AG09319 (cell line): ENCODE measurements at places on chromosomes 1 and 21.

GRCh38 chr1:212618466-212619210, 10.1 kb downstream of the ATF3 start:
- DNase-seq, result no peak

DNA sequence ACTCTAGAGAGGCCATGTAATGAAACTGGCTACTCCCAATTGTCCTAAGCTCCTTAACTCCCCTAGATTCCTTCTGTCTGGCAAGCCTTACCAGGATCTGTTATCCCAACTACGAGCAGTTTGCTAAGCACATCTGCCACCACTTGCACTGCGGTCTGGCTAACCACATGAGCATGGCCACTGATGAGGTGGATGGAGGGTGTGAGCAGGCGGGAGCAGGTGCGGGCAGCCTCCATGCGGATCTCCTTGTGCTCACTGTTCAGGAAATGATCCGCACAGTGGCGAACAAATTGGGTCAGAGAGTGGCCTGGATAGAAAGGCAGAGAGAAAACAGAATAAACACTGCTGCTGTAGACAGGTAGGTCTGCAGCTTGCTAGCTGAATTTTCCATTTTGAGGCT, 24.0 kb downstream of the MTOR start:
- DNase-seq, result no peak

GRCh38 chr1:12548279-12548972, 69.6 kb downstream of the DHRS3 start:
- DNase-seq, result no peak

DNA sequence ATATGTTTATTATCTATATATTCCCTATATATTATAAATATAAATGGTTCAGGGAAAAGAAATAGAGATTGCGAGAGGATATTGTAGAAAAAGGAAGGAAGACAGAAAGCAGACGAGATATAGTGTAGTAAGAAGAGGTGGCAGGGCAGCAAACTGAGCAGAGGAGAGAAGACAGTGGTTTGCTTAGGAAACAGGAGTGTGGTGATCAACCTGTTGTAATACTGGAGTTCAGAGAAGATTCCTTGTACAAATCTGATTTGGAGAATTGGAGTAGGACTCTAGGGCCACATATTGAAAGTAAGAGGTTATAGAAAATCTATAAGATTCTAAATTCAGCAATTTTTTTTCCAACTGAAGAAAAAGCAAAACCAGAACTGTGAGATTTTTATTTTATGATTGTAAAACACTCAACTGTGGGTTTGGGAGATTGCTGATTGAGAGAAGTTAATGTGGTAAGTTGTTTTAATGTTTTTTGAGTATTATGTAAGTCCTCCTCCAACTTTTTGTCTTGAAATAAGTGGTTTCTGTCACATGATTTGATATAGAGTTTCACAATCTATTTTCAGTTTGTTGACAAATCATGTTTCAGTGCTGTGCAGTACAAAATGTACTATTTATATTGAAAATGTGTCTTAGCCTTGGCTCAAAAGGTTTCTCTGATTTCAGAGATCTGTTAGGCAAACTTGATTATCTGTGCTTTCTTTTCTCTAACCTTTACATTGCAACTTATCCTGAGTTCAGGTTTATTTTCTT, 9.6 kb upstream of the AMY2B start:
- no peak for DNase-seq

- DNase-seq, result no peak
Observed at GRCh38 chr1:101098327-101098726, 72.7 kb upstream of the DPH5 start.

DNA sequence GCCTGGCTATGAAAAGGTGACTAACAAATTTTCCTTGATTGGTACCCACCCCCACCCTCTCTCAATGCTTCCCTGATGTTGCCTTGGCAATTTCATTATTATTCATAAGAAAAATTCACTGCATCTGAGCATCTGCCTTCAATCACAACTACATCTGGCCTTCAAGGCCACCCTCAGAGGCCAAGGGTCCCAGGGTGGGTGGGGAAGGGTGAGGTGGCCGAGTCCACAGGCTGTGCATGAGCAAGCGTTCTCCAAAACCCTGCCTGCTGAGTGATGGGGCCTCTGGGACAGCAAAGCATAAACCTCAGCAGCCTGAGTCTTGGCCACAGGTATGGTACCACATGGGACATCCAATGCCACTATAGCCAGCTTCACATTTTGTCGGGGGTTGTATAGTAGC, 198.7 kb downstream of the SLC35F3 start:
- DNase-seq, result no peak

DNA sequence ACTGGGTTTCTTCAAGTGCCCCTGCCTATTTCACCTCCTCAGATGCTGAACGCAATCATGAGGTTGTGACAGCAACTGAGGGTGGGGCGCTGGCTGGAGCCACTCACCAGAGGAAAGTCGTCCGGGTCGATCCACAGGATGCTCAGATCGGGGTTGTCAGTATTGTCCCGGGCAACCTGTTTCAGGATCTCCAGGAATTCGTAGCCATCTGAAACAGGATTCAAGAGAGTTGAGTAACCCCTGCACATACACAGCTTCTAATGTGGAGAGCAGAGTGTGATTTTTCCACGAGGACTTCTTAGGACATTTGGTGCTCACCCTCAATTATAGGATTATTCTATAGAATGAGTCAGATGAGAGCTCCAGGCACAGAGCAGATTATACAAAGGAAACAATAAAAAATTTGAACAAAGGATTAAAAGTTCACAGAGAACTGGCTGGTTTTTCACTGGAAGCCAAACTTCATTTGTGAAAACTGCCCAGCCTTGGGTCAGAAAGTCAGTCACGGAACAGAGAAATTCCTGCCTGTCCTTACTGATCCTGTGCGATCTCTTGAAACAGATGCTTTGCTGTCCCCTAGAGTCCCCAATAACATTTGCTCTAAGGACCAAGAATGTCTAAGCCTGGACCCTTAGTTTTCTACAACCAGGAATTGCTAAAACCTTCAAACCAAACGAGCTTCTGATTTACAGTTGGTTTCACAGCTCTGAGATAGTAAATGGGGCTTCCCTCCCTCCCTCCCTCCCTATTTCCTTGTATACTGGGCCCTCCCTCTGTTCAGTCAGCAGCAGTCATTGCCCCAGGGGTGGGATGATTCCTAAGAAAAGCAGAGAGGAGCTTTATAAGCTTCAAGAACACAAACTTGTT, 63.2 kb downstream of the CASQ2 start:
- DNase-seq, result no peak

DNA sequence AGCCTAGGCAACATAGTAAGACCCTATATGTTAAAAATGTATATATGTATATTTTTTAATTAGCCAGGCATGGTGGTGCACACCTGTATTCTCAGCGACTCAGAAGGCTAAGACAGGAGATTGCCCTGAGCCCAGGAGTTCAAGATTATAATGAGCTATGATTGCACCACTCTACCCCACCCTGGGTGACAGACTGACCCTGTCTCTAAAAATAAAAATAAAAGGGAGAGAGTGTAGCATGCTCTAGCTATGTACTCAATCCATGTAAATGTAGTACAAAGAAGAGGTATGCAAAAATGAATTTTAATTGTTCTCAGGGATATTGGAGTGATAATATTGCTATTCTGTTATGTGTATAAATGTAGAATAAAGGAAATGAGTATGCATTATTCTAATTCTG, 52.9 kb upstream of the DARS2 start:
- DNase-seq, result no peak

DNA sequence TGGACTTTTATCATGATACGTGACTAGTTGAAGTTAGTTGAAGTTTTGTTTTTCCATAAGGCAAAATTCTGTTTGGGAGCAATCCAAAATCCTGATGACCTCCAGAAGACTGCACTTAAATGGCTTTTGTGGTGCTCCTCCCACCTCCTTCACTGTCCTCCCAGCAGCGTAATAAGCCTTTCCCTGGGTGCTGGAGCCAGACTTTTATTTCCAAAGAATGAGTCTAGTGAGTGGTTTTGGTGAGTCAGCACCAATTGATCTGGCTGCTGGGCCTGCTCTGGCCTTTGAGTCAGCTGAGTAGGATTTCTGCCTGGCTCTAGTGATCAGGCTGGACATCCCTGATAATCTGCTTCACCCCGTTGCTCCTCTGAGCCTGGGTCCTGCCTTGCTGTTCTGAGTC, 21.7 kb upstream of the KCND3 start:
- no peak for DNase-seq

DNA sequence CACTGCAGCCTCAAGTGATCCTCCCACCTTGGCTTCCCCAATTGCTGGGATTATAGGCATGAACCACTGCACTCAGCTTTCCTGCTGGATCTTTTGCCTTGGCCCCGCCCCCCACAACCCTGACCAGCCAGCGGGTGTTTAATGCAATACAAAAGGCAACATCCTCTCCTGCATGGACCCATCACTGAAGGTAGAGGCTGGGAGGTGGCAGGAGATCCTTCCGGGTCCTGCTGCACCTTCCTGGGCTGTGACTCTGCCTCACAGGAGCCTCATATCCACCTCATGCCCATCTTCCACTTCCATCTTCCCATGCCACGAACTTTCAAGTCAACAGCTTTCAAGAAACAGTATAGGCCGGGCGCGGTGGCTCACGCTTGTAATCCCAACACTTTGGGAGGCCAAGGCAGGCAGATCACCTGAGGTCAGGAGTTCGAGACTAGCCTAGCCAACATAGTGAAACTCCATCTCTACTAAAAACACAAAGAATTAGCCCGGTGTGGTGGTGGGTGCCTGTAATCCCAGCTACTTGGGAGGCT, 11.7 kb upstream of the WNT9A start:
- no peak for DNase-seq

- no peak for DNase-seq
Observed at GRCh38 chr1:224831501-224831900, 98.0 kb upstream of the DNAH14 start.

- no peak for DNase-seq
Observed at GRCh38 chr1:63330331-63330916, 8.1 kb downstream of the FOXD3 start.

- no peak for DNase-seq
Observed at GRCh38 chr1:162985816-162986435, 83.2 kb upstream of the RGS4 start.

DNA sequence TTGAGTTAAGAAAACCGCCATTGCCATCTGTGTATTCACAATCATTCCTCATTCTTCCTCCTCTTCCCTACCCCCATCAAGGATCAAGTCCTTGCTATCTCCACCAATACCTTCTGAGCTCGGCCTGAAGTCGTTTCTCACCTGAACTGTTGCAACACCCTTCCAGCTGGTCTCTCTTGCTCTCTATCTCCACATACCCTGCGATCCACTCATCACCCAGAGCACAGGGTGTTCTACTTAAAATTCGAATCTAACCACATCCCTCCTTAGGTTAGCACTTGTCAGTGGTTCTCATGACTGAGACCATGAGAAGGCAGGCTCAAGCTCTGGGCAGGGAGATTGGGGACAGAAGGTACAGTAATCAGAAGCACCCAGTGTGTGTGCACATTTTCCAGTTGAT, 4.6 kb downstream of the IVL start:
- no peak for DNase-seq

DNA sequence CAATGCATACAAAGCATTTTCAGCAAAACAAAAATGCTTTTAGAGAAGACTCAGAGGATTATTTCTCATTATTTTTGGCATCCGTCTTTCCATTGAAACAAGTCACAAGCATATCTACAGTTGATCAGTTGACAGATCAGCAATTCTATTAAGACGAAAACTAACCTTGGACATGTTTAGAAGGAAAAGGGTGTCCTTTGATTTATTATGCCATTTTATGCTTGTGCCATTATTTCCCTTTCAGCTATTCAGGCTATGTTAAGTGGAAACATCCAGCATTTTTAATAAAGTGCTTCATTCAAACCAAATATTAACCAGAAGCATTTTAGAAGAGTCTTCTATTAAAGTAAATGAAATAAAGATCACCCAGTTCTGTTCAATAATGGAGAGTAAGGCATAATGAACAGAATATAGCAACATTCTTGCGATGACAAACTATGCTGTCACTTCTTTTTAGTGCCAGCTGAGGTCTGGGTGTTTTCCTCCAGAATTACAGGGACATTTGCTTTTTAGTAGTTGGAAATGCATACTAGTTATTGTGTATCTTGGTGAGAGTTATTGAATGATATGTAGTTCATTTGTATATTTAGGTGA, 481.4 kb downstream of the PLA2G4A start:
- no peak for DNase-seq

DNA sequence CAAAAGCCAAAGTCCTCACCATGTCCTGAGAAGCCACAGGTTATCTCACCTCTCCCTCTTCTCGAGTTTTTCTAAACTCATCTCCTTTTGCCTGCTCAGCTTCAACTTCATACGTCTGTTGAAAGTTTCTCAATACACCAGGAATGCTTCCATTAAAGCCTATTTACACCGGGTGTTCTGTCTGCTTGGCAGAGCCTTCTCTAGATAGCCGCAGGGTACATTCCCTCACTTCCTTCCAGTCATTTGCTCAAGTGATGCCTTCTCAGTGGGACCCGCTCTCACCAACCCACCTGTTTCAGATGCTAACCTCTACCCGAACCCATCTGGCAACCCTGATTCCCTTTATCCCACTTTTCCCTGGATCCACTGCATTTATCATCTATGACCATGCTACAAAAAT, 257.0 kb upstream of the ADGRL2 start:
- no peak for DNase-seq

- DNase-seq, result no peak
Observed at GRCh38 chr21:21103692-21104091, 105.5 kb downstream of the NCAM2 start.

DNA sequence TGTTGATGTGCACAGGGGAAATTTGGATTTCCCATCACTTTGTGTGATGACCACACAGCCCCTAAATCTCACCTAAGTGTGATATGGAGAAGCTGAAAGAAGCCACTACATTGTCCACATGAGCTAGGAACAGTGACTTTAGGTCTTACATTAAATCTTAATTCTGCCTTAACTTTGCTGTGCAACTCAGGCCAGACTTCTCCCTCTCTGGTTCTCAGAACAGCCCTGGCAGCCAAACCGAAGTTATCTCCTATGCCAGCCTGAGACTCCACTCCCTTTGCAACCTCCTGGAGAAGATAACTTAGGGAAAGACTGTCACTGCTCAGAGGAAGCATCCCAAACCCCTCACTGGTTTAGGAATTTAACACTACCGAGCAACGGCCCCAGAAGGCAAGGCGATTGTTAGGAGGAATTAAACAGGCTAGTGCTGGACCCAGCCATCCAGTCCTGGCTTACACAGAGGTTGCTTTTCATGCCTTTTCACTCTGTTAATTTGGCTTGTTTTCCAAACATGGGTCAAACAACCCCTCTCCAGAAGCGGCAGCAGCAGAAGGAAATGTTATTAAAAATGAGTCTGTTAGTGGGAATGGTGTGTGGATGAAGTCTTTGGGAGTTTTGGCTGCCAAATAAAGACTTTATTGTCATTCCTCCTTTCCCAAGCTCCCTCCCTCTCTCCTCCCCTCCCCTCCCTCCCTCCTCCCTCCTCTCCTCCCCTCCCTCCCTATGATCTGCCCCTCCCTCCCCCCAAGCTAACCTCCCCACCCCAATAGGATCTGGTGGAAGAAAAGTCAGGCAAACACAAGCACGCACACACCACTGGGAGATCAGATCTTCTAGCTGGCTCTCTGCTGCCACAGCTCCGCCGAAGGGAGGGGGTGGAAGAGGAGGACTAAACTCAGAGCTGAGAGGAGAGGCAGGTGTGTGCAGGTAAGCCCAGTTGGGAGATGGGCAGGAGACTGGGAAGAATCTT, at the start of gene PRELP:
Gene PRELP, plus strand, starts transcription at position 795 of the 970 bp plus-strand sequence. CDS start 7,379 bp downstream, outside the sequence.
- peak; percentile 38 for DNase-seq

GRCh38 chr1:110438893-110439292, 12.1 kb upstream of the PROK1 start:
- no peak for DNase-seq
